ENCODE measurements at places on chromosomes 2 and 18.

- DNase-seq, result no peak
Observed at GRCh38 chr18:52060607-52061304, 279.2 kb upstream of the DCC start.

DNA sequence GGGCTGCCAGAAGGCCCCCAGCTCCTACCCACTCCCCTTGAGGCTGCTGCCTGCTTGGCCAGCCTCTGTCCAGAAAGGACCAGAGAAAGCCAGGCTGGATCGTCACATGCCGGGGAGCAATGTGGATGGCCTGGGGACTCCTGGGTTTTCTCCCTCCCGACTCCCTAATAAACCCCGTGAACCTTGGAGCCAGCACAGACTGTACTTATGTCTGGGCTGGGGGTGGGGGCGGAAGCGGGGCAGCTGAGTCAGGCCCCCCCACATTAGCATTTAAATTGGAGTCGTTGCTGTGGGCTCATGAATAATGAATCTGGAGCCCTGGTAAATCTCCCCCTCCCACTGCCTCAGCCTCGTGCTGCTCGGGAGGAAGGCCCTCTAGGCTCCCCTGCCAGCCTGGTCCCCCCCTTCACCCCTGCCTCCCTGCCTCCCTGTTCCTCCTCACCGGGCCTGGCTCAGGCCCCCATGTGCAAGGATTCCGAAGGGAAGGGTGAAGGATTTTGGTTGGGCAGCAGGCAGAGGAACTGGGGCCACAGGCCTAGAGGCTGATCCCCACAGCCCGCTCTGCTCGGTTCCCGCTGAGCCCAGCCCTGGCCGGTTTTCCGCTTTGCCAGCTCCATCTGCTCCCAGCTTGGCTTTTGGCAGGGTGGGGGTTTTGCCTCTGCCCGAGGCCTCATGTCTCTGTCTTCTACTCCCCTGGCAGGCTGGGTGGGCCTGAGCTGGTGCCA, 7.3 kb upstream of the ASIC4 start:
- no peak for DNase-seq

DNA sequence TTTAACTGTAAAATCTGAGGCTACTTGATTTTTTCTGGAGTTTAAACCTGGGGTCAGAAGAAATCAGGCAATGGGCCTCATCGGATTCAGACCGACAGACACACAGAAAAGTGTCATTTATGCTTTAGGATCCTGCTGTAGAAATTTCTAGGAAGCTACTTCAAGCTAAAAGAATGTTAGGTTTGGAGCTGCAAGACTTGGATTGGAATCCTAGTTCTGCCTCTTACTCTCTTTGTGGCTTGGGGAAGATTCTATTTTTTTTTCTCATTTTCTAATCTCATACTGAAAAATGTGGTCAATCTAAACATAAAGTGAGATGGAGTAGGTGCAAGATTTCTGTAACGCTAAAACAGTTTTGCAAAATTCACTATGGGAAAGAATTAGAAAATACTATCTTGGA, 48.8 kb upstream of the KCNE4 start:
- DNase-seq, result no peak

- DNase-seq, result no peak
Observed at GRCh38 chr2:44130441-44130840, 38.2 kb upstream of the PPM1B start.

DNA sequence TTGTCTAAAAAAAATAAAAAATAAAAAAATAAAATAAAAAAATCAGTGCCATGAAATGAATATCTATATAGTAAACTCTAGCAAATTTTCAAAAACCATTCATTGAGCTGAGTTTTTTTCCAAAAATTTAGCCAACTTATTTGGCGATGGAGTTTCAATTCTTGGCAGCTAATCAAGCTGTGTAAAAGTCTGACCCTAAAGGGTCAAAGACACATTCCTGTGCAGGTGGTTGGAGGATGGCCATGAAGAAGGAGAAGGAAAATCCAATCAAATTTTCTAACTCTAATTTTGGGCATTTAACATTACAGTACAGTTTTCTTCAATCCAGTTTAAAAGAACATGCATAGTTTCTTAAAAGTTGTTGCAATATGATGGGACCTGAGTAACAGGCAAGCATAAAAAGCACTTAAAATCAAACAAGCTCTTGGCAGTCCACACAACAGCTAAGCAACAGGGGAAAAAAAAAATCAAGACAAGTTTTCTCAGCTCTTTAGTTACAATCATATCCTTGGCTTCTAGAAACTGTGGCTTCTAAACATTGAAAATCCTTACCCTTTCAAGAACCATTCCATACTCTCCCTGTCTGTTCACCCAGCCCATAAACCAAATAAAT, 54.5 kb downstream of the ACVR1 start:
- DNase-seq, result no peak

DNA sequence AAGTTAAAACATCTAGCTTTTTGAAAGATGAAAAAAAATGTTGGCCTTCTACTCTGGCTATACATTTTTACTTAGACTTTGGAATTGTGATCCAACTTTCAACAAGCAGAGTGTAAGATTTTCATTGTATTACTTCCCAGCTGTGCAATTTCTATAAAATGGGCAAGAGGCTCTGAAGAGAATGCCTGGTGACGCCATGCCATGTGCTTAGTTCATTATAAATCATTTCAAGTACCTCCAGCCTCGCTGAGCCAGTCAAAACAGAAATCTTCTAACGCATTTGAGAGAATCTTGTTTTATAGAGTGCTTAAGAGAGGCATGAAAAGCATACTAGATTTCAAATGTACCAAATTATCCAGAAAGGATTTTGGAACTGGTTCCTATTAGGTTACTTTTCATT, 10.1 kb upstream of the STK17B start:
- DNase-seq, result no peak

- no peak for DNase-seq
Observed at GRCh38 chr18:50397023-50397422, 22.2 kb downstream of the SKA1 start.

- DNase-seq, result no peak
Observed at GRCh38 chr18:57437766-57438671, 2.8 kb downstream of the ONECUT2 start.

- DNase-seq, result no peak
Observed at GRCh38 chr2:36478999-36479398, 119.0 kb downstream of the FEZ2 start.

GRCh38 chr2:208892203-208892602, 485.6 kb downstream of the PTH2R start:
- DNase-seq, result no peak

GRCh38 chr2:221705185-221705877, 133.2 kb upstream of the EPHA4 start:
- DNase-seq, result no peak

DNA sequence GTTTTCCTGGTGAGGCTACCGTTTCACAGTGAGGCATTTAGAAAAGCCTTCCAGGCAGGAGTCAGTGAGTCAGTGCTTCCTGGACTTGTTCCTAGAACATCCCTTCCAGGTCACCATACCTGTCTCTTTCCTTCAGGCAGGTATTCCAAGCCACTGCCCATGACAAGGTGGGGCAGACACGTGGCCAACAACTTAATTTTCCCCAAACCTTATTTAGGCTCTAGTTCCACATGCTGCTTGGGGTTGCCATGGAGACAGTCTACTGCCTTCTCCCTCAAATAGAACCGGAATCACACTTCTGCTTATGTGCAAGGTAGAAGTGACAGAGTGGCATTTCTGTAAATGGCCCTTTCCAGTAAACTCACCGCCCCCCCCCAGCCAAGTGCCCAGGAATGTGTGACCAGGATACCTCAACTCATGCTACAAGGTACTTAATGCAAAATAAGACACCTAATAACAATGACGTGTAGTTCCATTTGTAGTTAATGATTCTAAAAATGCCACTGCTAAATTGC, 258.3 kb downstream of the PRKCE start:
- DNase-seq, result no peak

GRCh38 chr2:96074156-96074555, 39.4 kb upstream of the GPAT2 start:
- no peak for DNase-seq
